Eye (tissue), 1 donor: ENCODE measurements at places on chromosomes 5 and 9.

DNA sequence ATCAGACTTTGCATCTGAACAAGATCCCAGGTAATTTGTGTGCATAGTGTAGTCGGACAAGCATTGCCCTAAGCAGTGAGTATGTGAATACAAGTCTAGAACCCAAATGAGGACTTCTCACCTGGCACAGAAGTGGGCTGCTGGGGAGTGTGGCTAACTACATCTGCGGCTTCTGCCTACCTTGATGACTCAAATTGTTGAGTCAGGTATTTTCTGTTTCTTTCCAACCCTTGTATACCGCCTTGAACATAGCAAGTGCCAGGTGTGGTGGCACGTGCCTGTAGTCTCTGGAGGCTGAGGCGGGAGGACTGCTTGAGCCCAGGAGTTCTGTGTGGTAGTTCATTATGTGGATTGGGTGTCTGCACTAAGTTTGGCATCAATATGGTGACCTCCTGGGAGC is 7.9 kb upstream of the JADE2 start:
- no peak for DNase-seq

DNA sequence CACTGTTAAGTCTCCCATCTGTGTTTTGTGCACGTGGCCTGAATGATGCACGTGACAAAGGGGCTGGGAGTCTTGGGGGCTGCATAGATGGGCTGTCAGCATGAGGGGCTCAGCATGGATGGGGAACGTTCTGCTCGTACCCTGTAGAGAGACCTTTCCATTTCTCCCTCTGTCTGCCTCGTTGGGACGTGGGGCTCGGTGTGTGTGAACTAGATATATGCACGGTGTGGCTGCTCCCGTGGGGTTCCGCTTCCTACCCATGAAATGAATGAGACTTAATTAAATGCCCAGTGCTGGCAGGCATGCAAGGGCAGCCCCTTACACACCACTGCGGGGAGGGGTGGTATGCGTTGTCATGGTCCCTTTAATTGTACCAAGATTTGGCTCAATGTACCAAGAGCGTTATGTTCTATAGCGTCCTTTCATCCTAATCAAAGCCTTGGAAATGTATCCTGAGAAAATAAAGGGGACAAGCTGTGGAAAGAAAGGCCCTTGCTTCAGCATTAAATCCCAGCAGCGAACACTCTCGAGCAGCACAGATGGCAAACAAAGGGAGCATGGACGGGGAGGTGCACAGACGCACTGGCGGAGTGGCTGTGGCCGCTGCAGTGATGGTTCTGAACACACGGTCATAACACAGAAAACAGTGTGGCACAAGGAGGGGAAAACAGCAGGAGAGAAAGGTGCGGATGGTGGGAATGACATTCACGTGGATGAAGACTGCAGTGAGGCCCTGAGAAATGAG is 66.8 kb downstream of the RASGEF1C start:
- peak; percentile 41 for DNase-seq

DNA sequence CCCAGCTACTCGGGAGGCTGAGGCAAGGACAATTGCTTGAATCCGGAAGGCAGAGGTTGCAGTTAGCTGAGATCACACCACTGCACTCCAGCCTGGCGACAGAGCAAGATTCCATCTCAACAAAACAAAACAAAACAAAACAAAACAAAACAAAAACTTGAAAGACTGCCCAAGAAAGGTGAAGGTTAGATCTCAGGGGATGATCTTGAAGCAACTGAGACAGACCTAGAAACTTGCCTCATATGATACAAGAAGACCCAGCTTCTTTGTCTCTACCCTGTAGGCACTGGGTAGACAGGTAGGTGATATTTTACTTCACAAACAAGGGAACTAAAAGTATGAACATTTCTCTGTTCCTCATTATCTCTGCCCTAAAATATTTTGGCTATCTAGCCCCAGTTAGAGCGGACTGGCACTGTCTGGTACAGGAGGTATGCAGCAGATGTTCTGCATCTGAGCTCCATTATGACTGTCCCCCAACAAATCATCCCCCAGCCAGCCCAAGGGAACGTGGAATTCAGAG is 26.3 kb upstream of the SHOC1 start:
- no peak for DNase-seq

DNA sequence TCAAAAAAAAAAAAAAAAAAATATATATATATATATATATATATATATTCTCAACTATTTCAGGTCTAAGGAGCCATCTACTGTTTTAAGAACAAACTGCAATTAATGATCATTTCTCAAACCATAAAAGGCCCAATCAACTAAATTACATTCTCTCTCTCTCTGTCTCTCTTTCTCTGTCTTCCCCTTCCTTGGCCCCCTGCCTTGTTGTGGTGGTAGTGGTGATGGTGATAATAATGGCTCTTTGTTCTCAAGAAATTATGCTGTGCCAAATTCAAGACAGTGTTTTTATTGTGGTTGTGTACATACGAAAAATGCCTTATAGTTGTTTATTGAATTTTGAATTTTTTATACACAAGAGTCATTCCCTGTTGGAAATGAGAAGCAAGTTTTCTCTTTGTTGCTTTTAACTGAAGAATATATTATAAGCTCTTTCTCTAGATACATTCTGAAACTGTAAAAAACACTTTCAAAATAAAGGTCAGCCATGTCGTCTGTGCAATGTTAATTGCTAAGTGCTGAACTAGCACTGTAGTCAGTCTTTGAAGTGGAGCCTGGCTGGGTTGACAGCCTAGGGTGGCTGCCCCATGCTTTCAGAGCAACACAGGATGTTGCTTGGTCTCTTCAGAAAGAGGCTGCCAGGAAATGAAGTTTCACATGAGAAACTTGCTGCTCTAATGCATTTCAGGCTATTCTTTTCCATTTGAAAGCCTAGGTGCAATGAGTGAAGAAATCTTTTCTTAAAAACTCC is 96.0 kb downstream of the HINT1 start:
- peak; percentile 30 for DNase-seq

- DNase-seq = no peak
Measured at GRCh38 chr9:112037281-112038016, 137.6 kb downstream of the SUSD1 start.

GRCh38 chr9:138103111-138103848 is 225.7 kb downstream of the CACNA1B start:
- DNase-seq = peak; percentile 1

DNA sequence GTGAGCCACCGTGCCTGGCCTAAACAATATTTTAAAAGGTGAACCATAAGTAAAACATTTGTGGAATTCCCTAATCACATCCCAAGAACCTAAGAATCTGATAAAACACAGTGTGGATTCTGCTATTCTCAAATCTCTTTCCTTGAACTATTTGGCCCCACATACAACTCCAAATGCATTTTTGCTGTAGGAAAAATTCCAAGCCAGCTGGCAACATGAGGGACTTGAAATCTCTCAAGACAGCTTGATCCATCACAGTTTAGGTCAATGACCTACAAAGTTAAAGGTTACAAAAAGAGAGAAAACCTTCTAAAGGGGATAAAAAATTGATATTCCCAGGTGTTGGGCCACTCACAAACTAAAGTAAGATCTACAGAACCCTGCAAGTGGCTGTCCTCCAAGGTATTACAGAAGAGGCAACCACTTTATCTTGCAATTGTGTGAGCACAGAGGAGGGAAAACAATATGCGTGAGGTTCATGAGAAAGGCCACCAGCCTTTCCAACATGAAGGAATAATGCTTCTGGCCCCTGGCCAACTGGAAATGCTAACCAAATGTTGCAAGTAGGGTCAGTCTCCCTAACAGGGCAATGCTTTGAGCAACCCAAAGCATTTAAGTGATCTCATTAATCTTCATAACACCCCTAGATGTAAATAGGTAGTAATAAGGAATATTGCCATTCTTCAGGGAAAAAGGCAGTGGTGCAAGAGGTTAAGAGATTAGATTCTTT is 221.4 kb downstream of the SEMA5A start:
- DNase-seq = no peak

- DNase-seq = peak; percentile 30
Measured at GRCh38 chr5:61280761-61281427, 51.2 kb upstream of the ZSWIM6 start.

DNA sequence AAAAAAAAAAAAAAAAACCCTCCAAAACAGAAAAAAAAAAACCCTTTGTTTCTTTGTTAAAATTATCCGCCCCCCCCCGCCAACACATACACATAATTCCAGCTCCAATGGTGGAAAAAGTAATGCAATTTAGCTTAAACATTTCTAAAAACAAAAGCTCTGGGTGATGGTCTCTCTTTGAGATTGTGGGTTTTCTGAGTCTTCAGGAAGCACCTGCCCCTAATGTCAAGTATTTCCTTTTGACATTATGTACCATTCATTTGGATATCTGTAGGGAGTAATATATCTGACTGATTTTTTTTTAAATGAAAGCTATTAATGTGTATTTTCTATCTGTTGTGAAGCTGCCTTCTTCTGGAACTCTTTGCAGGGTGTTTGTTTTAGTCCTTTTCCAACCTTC is 389.7 kb downstream of the TAF11L14 start:
- peak; percentile 9 for DNase-seq

DNA sequence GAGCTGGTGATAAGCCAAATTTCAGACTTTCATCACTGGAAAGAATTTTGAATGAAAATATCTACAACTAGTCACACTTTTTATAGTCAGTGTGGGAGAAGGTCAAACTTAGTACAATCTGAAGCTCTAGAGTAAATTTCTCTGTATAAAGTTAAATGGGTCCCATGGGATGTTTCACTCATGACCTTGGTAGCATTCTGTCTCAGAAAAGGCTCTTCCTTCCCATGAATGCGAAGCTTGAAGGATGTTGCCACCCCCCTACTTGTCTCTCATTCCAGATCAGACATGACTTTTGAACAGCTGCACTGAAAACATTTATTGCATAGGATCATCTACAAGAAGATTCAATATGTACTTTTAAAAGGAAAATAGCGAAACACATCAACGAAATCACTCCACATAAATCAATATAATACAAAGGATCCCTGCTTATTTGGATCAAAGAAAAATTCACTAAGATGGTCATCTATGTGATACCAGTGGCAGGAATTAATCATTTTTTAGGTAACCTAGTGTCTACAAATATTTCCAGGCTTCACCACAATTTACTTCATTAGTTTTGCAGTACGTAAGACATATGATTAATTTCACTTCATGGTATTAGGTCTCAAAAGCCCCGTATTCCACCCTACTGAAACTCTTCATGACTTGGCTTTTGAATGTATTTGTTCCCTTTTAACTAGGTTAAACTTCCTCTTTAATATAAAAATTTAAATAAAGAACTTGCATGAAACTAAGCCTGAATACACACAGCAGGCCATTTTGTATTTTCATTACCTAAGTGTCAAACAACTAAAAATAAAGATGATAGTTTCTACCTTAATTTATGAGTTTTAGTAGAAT is 4.4 kb downstream of the ST8SIA4 start:
- DNase-seq = peak; percentile 9
